ENCODE measurements at places on chromosomes 13 and 19.

- DNase-seq: no peak
Observed at GRCh38 chr19:18049385-18049784, 37.3 kb downstream of the IL12RB1 start.

DNA sequence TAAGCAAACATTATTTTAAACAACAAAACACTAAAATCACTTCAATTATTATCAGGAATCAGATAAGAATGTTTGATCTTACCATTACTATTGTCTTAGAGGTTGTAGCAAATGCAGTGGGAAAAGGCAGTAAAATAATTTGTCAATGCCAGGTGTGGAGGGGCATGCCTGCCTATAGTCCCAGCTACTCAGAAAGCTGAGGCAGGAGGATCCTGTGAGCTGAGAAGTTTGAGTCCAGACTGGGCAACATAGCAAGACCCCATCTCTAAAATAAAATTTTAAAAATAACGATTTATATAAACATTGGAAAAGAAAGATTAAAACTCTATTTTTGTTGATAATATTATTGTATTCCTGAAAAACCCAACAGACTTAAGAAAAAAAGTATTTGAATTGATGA is 66.8 kb downstream of the KL start:
- no peak for DNase-seq

DNA sequence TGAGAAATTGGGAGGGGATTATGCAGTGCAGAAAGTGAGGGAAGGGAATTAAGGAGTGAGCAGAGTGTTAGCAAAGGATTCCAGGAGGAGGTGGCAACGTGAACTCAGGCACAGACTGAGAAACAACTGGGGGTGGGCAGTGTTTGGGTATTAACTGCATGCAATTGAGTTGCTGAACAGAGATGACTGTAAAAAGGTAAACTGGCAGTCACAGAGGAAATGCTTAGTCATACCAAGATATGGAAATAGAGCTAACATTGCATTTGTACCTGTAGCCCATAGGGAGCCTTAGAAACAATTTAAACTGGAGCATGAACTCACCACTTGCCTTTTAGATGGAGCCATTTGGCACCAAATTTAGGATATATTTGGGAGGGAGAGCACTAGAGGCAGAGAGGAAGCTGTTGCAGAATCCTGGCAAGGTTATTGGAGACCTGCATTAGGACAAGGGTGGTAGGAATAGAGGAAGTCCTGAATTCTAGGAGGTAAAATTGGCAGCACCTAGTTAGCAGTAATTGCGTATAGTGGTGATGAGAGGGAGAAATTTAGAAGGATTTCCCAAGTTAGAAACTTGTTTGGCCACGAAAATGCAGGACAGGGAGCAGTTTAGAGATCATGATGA is 100.6 kb upstream of the FRY start:
- no peak for DNase-seq

GRCh38 chr13:31663880-31664585 is 75.3 kb upstream of the RXFP2 start:
- no peak for DNase-seq

DNA sequence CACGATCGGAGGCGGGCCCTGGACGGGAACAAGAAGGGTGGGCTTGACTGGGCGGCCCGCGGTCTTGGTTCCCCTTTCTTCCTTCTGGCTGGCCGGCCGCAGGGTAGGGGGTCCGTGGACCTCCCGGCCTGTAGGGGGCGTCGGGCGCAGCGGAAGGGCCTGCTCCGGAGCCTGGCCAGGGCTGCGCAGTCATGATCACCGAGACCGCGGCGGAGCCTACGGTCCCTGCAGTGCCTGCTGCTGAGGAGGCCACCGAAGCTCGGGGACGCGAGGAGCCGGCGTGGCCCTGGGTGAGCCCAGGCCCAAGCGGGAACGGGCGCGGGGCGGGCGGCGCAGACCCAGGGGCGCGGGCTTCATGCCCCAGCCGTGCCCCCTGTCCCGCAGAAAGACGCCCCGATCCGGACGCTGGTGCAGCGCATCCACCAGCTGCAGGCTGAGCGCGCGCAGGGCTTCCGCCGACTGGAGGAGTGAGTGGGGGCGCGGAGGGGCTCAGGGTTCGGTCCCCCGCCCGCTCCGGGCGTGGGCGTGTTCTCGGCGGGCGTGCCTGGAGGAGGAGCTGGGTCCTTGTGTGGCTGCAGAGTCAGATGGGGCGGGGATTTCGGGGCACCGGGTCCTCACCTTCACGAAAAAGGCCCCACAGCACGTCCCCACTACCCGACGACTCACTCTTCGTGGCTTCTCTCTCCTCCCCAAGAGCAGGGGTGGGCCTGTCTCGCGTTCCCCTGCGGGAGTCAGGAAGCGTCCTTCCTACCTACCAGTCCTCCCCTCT is at the start of gene REX1BD:
Gene REX1BD (plus strand): TSS at position 188 of the 769 bp plus-strand sequence. CDS start 4 bp downstream, at position 192.
- peak; percentile 84 for DNase-seq

DNA sequence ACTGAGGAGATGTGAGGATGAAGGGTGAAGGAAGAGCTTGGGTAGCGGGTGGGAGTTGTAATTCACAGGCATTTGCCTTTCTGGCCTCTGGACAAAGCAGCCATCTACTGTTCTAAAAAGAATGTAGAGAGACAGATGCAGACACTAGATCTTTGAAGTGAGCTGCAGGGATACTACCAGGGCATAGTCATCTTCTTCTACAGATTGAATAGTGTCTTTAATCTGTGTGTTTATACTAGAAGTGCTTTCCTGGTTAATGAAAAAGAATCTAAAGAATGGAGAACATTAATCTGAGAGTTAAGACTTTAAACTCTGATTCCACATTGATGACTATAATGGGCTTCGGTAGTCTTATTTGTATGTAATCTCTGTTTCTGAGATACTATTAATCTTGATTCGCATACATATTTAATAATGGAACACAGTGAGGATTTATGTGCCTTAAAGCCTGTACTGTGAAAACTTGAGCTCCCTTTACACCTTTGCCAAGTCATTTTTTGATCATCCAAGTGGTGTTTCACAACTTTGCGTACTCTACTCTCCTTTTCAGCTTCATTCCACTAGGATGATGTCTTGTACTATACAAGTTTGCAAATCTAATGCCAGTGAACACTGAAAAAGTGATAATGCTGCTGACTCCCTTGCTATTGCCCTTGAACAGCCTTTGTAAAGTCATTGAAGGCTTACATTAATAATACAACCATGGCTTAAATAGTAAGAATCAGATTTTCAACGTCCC is 2199.4 kb upstream of the PCDH20 start:
- no peak for DNase-seq

- no peak for DNase-seq
Observed at GRCh38 chr13:27079421-27079958, 92.1 kb downstream of the USP12 start.

- no peak for DNase-seq
Observed at GRCh38 chr13:77715233-77715891, 17.9 kb downstream of the SLAIN1 start.

DNA sequence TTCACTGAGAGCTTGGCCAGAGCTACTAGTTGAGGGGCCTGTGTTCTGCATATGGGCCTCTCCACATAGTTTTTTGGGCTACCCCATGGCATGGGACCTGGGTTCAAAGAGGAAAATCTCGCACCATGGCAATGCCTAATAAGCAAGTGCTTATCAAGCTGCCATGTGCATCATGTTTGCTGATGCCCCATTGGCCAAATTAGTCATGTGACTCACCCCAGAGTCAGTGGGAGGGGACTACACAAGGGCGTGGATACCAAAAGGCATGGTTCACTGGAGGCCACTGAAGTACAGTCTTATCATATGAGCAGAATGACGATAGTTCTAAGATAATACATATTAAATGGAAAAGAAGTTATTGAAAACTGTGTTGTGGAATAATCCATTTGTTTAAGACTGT is 214.8 kb downstream of the LMO7 start:
- no peak for DNase-seq

DNA sequence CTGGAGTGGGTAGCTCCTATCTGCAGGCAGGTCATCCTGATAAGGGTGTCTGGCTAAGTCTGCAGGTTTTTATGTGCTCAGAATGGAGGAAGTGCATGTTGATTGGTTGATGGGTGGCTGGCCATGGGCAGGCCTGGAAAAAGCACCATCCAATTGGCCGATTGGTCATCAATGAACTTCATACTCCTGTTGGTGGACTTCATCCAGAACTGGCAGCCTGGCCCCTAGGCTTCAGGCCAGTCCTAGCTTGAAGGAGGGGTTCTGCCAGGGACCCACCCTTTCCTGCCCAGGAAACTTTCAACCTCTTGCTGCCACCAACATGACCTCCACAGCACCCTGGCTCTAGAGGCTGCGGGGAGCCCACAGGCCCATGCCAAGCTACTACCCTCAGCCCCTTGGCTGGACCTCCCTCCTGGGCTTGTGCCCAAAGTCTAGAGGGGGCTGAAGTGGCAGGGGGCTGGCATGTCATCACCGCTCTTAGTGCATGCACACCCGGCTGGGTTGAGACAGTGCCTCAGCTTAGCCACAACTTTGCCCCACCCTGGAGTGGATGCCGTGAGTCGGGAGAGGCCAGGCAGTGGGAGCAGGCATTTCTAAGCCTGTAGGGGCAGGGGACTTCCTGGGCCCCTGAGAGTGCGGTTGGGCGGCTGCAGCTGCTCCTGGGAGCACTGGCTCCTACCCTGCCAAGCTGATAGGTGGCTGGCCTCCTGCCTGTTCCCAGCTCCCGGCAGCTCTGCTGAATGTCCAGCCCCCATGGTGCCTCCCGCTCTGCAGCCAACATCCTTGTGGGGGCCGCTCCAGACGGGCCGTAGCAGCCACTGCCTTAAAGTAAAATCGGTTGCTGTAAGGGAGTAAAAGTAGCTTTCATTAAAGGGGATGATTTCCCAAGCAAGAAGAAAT is 13.2 kb downstream of the DNAJC15 start:
- DNase-seq: no peak

GRCh38 chr19:10146142-10146541 is 26.4 kb upstream of the EIF3G start:
- DNase-seq: no peak

DNA sequence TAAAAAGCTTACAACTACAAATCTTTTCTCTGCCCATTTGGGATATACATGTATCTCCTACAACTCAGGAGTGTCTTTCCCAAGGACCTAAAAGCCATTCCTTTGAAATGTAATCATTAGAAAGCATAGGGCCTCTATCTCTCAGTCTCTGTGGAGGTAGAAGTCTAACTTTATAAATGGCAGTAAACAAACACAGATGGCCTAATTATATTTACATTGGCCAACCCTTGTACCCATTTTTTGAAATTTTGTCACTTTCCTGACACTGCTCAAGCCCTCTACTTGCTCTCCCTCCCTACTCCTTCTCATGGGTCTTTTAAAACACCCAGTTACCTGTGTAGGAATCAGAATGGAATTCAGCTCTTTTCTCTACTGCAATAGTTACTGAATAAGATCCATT is 24.8 kb downstream of the RNF6 start:
- no peak for DNase-seq

DNA sequence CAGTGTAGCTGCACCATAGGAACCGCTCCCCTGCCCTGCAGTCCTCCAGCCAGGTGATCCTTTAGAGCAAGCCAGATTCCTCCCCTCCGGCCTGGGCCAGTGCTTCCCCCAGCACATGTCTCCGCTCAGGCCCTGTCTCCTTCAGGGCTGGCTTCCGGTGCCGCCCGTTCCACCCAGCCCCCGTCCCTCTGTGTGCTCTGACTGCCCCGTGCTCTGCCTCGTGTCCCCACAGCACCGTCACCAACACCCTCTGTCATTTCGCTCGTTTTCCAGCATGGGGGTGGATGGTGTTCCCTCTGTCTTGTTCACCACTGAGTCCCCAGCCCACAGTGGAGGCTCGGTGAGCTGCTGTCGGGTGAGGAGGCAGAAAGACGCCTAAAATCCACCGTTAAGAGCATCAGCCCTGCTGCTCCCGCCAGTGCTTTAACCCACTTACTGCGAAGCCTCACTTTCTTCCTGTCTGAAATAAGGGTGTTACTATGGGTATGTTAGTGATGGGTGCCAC is 54.5 kb downstream of the TSSK6 start:
- DNase-seq: no peak

DNA sequence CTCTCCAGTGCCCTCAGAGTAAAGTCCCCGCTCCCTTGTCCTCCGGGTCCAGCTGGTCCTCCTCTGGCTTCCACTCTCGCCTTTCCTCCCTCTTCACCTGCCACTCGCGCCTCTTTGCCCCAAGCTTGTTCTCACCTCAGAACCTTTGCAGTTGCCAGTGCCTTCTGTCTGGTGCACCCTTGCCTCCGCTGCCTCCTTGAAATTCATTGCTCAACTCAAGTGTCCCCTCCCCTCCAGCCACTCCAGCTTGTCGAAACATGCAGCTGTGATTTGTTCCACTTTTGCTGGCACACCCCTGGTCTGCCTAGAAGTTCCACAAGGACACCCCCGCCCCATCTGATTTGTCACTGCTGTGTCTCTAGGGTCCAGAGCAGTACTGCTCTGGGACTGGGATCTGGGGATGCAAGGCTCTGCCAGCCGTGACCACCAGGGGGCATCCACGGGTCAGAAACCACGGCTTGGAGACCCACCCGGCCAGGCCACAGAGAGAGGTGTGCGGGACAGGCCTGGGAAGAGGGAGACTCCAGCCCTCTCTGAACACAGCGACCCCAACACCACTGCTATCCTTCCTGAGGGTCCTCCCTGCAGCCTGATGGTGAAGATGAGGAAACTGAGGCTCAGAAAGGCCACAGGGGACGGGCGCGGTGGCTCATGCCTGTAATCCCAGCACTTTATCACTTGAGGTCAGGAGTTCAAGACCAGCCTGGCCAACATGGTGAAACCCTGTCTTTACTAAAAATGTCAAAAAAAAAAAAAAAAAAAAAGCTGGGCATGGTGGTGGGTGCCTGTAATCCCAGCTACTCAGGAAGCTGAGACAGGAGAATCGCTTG is 49.9 kb downstream of the AP1M1 start:
- peak; percentile 82 for DNase-seq

DNA sequence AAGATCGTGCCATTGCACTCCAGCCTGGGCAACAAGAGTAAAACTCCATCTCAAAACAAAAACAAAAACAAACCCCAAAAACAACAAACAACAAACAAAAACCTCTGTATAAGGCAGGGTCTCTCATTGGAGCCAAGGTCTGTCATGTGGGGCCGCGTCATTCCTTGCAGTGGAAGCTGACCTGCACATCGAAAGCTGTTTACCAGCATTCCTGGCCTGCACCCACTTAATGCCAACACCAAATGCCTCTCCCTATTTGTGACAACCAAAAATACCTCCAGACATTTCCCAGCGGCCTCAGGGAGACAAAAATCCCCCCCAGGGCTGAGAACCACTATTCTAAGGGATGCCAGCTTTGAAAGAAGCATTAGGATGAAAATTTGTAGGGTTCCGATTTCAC is 1.2 kb downstream of the CPAMD8 start:
- DNase-seq: no peak

GRCh38 chr19:39590265-39590664 is 12.1 kb upstream of the LGALS13 start:
- peak; percentile 9 for DNase-seq

DNA sequence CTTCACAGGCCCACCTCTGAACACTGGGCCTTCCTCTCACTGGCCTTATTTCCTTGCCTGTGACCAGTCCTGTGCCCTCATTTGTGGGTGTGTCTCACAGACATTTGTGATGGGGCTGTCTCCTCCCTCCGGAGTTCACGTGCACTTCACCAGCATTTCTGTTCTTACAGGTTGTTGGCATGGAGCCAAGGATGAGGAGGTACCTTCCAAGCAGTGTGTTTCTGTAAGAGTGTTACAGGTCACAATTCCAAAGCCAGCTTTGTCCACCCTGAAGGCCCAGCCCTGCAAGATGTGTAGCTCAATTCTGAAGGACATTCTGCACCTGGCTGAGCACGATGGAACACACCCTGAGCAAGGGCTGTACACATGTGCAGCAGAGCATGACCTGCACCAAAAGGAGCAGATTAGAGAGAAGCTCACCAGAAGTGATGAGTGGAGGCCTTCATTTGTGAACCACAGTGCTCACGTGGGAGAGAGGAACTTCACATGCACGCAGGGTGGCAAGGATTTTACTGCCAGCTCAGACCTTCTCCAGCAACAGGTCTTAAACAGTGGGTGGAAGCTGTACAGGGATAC is 8.1 kb downstream of the ZNF749 start:
- DNase-seq: no peak

GRCh38 chr19:12937093-12937926 is 1.1 kb upstream of the CALR start:
- no peak for DNase-seq

Data from neuronal stem cell (in vitro differentiated cells).